PC-9 (cell line): ENCODE measurements at places on chromosomes 1 and 21.

GRCh38 chr1:64251971-64252370 is 48.5 kb downstream of the UBE2U start:
- no peak for DNase-seq

DNA sequence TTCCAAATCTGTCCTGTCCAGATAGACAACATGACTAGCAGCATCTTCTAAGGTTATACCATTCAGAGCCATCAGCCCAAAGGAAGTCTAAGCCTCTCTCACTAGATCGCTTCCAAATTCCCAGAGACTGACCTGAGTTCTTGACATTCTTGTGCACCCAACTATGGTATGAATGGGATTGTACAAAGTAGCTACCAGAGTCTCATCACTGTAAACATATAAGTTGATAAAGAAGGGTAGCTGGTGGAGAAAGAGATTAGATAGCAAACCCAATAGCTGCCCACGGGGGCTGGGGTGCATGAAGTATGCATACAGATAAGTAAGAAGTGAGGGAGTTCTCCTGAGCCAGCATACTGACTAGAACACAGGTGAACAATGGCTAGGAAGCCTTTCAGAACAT is 180.0 kb downstream of the PLPP3 start:
- no peak for DNase-seq

- no peak for DNase-seq
Observed at GRCh38 chr21:43890042-43890441, 25.0 kb downstream of the AGPAT3 start.

DNA sequence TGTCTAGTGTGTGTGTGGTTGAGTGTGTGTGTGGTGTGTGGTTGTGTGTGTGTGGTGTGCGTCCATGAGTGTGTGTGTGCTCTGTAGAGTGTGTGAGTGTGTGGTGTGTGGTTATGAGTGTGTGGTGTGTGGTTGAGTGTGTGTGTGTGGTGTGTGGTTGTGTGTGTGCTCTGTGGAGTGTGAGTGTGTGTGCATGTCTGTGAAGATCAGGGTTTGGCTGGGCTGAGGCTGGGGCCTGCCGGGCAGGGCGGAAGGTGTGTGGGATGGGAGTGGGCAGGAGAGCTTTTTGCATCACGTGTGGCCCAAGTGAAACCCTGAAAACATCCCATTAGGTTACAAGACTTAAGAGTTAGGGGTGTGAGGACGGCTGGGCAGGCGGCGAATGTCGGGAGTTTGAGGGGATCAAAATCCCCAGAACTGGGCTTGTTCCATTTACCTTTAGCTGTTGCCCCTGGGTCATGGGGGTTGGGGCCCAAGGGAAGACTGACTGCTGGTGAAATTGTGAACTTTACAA is 2.9 kb upstream of the FCMR start:
- DNase-seq = no peak

- DNase-seq = no peak
Observed at GRCh38 chr1:75310067-75310466, 175.9 kb downstream of the LHX8 start.
